Stimulated activated CD4-positive, alpha-beta T cell treated with anti-CD3 and anti-CD28 coated beads, Interleukin-15, amount 100 ng/mL, for 48 hours (primary cell): ENCODE measurements at places on chromosomes 6 and 20.

GRCh38 chr20:7275645-7276237 lies 508.3 kb downstream of the BMP2 start:
- no peak for DNase-seq

- DNase-seq, result peak; percentile 39
Observed at GRCh38 chr20:57594092-57594951, 25.9 kb downstream of the ZBP1 start.

DNA sequence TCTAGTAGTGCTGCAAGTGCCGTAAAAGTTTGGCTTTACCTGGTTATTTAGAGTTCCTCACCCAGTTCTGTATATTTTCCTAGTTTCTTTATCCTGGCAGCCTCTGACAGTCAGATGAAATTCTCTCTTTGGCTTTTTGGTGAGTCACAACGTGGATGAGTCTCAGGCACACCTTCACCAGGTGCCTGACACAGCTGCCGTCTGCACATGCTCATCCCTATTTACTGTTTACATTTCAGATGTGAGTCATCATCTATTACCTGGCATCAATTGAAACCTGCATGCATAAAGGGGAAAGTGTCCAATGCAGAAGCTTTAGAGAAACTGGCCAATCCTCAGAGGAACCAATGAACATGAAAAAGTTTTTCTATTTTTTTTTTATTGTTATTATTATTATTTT lies 33.3 kb upstream of the ADGRF4 start:
- no peak for DNase-seq

GRCh38 chr6:151993364-151993763 lies 185.9 kb downstream of the ESR1 start:
- DNase-seq, result no peak

DNA sequence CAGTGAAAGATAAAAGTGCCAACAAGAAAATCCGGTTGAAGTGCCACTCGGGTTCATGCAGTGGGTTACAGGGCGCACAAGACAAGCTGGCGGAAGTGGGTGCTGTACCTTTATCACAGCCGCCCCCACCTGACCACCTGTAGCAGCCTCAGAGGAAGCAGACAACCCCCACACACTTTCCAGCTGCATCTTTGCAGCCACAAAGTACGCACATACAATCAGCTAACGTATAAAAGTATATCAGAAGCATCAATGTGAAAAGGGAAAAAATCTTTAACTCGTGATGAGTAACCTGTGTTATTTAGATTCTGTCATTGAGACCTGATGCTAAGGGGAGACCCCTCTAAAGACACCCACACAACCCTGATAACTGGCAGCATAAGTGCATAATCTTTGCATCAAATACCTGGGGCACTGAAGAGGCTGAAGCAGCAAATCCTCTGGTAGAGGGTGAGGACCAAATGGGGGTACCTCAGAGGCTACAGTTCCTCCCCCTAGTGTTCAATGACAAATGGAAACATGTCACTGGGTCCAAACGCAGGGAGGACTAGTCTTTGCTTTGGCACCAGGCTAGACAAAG lies 22.1 kb downstream of the BACH2 start:
- DNase-seq, result peak; percentile 87

- no peak for DNase-seq
Observed at GRCh38 chr6:24927985-24928745, 7.6 kb downstream of the RIPOR2 start.

- no peak for DNase-seq
Observed at GRCh38 chr20:24102290-24102689, 113.7 kb upstream of the GGTLC1 start.

GRCh38 chr6:79684876-79685275 lies 53.7 kb downstream of the SH3BGRL2 start:
- DNase-seq, result no peak

DNA sequence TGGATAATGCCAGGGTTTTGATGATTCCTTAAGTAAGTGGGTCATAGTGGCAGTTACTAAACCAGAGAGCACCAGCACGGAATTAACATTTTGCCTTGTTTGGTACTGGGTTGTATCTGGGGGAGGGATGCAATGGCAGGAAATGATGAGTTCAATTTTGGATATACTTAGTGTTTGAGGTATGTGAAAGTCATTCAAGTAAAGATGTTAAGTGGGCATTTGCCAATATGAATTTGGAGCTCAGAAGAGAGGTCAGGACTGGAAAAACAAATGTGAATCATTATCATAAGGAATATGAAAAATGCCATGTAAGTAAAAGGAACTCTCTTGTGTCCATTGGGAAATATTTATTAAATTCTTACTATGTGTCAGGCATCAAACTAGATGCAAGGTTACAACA lies 6.2 kb downstream of the PXT1 start:
- DNase-seq, result no peak

- no peak for DNase-seq
Observed at GRCh38 chr6:55937951-55938690, 62.7 kb upstream of the BMP5 start.

DNA sequence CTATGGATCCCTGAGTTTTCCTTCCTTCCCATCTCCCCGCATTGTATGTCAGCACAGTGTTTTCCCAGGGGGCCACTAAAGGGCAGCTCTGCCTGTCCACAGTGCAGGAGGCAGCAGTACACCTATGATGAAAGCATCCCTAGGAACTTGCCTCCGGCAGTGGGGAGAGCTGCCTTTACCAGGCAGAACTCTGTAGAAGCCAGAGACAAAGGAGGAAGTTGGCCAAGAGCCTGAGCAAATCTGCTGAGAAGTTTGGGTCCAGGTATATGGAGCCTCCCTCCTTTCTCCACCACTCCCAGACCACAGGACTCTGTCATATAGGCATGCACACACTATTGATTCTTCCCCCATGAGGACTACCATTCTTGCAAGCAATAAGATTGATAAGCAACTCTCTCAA lies 282.7 kb downstream of the TBC1D7 start:
- DNase-seq, result no peak

- DNase-seq, result no peak
Observed at GRCh38 chr20:63969838-63970713, at the start of gene ZNF512B. Gene ZNF512B (minus strand): TSS chr20:63969930. CDS start chr20:63967950, 1,980 bp downstream.

DNA sequence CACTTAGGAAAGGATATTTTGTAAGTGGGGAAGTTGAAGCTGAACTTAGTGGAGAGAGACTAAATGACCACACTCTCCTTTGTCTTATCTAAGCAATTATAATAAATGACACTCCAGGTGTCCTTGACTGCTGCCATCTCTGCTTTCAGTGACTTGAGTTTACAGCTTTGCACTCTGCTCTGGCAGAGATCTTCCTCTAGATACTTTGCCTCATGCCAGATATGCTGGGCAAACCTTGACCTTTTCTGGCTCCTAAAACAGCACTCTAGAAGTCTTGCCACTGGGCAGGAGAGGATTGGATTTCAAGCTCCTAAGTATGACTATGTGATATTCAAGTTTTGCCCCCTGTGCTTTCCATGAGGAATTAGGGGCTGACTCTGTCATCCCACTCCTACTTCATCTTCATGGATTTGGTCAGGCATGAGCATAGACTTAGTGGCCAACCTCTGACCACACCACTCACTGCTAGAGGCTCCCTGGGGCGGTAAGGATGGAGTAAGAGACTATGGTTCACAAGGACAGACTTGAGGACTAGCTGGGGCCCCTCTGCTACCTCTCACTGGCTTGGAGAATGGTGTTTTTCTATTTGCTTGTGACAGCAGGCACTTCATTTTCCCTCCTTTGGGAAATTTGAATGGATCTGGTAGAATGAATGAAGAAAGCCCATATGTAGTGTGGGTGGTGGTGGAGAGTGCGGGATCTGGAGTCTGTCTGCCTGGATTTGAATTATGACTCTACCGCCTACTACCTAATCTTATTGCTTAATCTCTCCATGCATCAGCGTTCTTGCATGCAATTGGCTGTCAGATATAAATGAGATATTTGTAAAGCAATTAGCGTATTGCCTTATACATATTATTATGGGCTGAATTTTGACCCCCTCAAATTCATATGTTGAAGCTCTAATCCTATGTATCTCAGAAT lies 191.4 kb downstream of the REV3L start:
- DNase-seq, result no peak

GRCh38 chr6:40825102-40825501 lies 213.9 kb downstream of the UNC5CL start:
- no peak for DNase-seq

GRCh38 chr20:48906221-48906877 lies 15.2 kb upstream of the ARFGEF2 start:
- no peak for DNase-seq

DNA sequence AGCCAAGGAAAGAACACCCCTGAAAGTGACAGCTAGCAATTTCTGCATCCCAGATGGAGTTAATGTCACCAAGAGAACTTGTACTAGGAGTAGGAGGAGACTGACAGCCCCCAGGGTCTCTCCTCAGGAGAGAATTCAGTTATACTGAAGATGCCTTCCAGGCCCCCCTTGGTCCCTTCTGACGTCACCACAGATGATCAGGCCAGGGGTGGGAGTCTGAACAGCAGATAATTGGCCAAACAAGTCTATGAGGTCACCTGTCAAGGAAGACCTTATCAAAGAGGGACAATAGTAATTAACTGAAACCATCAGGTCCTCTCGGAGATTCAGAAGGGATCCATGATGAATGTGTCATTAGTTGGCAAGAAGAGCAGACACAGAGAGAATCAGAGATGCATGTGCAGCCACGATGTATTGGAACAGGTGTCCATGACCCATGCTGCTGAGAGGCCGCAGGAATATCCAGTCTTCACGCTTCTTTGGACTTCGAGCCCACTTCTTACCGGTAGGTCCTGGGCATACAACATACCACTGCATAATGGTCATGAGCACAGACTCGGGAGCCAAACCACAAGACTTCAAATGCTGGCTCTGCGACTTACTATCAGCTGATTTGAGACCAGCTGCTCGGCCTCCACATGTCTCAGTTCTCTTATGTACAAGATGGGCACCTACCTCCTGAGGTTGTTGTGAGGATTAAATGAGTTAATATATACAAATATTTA lies 10.2 kb downstream of the TRIM10 start:
- no peak for DNase-seq

DNA sequence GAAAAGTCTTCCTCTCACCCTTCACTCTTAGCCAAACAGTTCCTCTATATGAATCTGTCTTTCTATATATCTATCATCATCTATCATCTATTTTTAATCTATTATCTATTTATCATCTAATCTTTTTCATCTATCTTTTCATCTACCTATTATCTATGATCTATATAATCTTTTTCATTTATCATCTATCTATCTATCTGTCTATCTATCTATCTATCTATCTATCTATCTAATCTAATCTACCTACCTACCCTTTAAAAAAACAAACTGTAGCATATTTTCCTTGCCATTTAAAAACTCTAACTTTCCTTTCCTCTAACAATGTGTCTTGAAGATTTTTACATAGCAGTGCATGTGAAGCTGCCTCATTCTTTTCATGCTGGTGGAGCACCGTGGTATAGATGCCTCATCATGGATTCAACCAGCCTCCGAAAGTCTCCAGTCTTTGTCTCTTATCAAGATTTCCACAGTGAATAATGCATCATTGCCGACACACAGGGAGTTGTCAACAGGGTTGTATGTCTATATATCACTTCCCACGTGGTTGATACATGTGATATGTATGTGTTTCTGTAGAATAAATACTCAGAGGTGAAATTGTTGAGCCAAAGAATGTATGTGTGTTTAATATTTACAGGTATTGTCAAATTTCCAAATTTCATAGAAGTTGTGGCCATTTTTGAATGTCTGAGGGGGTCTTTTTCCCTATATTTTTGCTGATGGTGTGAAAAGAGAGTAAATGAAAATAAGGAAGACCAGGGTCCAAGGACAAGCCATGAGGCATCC lies 51.3 kb downstream of the VEGFA start:
- DNase-seq, result no peak

GRCh38 chr6:51394061-51394460 lies 575.4 kb downstream of the TFAP2B start:
- DNase-seq, result no peak

GRCh38 chr20:24477831-24478547 lies 8.6 kb downstream of the SYNDIG1 start:
- no peak for DNase-seq

DNA sequence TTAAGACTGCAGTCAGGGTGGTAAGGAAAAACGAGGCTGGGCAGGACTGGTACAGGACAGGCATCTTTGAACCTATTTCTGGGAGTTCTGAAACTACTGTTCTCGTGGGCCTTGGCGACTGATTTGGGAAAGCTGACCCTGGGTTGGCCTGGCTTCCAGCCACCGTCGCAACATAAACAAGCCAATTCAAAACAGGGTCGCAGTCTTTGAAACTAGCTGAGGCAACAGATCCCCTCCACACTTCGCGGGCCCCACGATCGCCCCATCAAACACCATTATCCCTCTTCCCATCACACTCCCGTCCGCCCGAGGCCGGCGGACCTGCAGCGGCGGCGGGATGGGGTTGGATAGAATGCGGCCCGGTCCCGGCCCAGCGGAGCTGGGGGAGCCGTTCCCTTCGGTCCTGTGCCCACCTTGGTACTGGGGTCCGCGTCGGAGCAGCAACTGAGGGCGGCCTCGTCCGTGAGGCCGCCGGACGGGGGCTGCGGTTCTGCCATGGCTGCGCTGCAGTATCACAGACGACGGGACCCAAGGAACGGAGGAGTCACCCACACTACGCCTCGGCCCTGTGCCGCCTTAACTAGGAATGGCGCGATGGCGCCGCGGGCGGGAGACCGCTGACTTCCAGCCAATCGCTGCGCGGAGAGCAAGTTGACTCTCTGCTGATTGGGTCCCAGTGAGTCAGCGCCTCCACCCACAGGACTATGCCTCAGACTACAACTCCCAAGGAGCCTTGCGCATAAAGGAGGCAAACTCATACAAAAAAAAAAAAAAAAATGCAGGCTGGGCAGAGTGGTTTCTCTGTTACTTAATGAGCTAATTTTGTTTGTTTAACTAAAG lies at the start of gene GLO1:
TSS of gene GLO1 (minus strand) at position 588 of the 840 bp plus-strand sequence. CDS start at position 497, 91 bp downstream.
- DNase-seq, result peak; percentile 95

GRCh38 chr20:4227085-4227821 lies 211.9 kb upstream of the RNF24 start:
- DNase-seq, result no peak

- DNase-seq, result no peak
Observed at GRCh38 chr20:13865791-13866351, 81.0 kb downstream of the NDUFAF5 start.

DNA sequence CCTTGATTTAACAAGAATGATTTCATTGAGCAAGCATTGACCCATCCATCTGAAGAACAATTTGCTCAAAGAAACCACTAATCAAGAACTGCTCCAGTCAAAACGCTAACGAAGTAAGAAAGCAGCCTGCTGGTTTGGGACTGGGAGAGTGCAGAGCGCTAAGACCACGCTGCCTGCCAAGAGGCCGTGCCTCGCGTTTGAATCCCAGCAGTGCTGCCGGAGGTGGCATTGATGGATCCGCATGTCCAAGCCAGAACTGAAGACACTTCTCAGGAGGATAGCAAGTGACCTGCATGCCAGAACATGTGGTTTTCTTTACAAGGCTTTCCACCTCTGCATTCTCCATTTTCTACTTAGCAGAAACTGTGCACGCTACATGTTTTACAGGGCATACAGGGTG lies 105.2 kb upstream of the FOXC1 start:
- no peak for DNase-seq

GRCh38 chr6:34281702-34282334 lies 33.0 kb upstream of the SMIM29 start:
- DNase-seq, result no peak
